ENCODE measurements at places on chromosomes 1 and 21. TPM values are rescaled to one million over a fixed set of nuclear protein-coding genes. Genes with fewer than 3 reads are reported as not detected.

Gene OLIG1
- polyA plus RNA-seq, result 3.9 TPM

Gene GPR25
- not detected for polyA plus RNA-seq

DNA sequence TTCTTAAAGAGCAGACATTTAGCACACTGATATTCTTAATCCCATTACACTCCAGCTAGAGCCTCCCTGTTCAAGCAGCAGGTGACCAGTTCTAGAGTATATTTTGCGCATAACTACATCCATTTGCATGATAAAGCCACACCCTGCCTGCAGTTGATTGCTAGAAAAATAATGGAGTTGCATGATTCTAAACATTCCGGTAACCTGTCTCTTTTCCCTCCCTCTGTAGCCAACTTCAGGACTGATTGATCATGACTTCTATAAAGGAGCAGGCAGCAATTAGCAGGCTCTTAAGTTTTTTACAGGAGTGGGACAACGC is 14.9 kb downstream of the ARMH1 start:
- no peak for DNase-seq

GRCh38 chr1:47564570-47564969 is 126.7 kb downstream of the FOXD2 start:
- no peak for DNase-seq

DNA sequence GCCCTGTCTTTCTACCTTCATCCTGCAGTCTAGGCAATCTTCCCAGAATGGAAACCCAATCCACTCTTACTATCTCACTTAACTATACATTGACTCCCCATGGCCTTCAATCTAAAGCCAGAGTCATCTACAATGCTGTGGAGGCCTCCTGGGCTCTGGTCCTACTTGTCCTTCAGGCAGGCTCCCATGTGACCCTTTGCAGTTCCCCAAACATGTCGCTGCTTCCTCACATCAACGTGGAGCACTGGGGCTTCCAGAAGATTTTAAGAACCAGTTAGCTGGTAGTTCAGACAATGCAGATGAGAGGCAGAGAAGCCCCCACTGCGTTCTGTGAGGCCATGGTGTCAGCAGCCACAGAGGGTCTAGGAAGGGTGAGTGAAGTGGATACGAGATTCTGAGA is 18.6 kb downstream of the LYPD8 start:
- no peak for DNase-seq

GRCh38 chr1:240508201-240508600 is 103.8 kb downstream of the GREM2 start:
- no peak for DNase-seq

- DNase-seq, result no peak
Measured at GRCh38 chr1:31639543-31639942, 5.1 kb downstream of the PEF1 start.
